Cerebellar cortex (tissue), 1 donor: ENCODE measurements at places on chromosomes 6 and 20.

DNA sequence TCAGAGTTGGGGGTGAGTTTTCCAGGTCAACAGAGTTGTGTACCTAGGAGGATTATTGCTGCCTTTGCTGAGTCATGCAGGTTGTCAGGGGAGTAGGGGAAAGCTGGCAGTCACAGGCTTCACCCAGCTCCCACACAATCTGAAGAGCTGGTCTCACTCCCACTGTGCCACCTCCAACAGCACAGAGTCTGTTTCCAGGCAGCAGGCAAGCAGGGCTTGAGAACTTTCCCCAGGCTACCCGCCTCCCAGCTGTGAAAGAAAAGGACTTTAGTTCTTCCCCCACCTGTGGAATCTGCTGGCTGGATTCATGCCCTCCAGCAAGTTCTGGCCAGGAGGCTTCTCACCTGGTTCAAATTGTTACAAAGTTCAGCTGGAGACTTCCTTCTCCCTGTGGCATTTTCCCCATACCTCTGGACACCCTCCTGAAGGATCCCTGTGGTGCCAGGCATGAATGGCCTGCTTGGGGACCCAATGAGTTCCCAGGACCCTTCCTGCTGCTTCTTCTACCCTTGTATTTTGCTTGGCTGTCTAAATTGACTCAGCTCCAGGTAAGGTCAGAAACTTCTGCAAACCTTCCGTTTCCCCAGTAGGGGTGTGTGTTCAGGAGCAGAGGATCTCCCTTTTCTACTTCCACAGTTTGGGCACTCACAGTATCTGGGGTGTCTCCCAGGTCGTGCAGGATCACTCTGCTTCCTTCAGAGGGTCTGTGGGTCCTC lies 378.1 kb upstream of the MAN1A1 start:
- DNase-seq: no peak

- DNase-seq: no peak
Measured at GRCh38 chr20:54364919-54365318, 110.5 kb upstream of the DOK5 start.

DNA sequence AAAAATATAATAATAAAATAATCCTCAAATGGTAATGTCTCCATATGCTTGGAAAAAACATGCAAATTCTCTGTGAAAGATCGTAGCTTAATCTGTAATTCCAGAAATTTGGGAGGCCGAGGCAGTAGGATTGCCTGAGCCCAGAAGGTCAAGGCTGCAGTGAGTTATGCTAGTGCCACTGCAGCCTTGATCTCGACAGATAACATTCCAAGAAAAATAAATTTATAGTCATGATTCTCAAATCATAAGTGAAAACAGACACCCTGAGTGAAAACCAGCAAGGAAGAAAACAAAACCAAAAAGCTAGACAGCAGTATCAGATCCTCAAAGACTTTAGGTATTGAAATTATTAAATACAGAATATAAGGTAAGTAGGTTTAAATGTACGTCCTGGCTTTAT lies 3.8 kb upstream of the MUC21 start:
- DNase-seq: no peak

DNA sequence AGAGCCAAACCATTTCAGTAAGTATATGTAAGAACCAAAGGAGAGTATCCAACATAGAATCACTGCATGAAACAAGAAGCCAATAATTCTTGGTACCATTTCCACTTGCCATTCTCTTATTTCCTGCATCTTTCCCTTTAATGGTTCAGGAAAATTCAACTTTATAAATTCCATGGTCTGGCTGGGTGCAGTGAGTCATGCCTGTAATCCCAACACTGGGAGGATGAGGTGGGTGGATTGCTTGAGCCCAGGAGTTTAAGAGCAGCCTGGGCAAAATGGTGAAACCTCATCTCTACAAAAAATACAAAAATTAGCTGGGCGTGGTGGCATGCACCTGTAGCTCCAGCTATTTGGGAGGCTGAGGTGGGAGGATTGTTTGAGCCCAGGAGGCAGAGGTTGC lies 21.2 kb downstream of the NHLRC1 start:
- no peak for DNase-seq

DNA sequence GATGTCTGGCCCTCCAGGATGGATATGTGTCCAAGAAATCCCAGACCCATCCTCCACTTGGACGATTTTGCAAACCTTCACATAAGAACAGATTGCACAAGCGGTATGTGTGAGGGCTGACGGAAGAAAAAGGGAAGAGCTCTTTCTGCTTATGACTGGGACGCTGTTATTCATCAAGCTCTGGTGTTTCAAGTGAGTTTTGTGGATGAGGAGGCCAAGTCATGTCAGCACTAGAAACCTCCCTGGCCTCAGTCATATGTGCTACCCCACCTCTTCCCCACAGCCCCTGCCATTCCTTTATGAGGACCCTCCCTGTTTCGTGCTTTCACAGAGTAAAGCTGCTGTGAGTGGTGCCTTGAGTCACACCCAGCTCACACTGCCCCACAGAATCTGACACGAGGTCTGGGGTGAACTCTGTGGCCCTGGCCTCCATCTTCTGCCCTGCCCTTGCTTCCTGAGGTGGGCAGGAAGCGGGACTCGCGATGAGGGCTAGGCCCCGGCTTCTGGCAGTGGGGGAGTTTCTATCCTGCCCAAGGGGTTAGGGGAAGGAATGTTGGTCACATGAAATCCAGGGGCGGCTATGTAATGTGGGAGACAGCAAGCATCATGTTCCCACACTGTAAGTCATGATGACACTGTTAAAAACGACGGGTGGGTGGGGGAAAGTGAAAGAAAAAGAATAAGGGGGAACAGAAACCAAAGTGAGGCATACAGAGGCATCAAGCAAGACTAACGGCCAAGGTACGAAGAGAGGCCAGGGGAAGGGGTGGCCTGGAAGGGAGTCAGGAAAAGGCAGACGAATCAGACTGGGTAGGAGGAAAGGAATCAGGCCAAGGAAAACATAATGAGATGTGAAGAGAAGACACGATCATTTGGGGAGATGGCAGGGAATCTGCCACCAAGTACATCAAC lies 78.1 kb downstream of the PRDM1 start:
- no peak for DNase-seq

GRCh38 chr6:108113557-108114519 lies 39.3 kb upstream of the OSTM1 start:
- DNase-seq: peak; percentile 59

- DNase-seq: peak; percentile 14
Measured at GRCh38 chr6:108134213-108134970, 31.4 kb upstream of the NR2E1 start.

- no peak for DNase-seq
Measured at GRCh38 chr6:47832386-47833100, 50.7 kb downstream of the OPN5 start.

- DNase-seq: no peak
Measured at GRCh38 chr6:36719126-36719525, 21.5 kb downstream of the RAB44 start.

GRCh38 chr6:129683601-129684322 lies 26.2 kb downstream of the ARHGAP18 start:
- DNase-seq: no peak

DNA sequence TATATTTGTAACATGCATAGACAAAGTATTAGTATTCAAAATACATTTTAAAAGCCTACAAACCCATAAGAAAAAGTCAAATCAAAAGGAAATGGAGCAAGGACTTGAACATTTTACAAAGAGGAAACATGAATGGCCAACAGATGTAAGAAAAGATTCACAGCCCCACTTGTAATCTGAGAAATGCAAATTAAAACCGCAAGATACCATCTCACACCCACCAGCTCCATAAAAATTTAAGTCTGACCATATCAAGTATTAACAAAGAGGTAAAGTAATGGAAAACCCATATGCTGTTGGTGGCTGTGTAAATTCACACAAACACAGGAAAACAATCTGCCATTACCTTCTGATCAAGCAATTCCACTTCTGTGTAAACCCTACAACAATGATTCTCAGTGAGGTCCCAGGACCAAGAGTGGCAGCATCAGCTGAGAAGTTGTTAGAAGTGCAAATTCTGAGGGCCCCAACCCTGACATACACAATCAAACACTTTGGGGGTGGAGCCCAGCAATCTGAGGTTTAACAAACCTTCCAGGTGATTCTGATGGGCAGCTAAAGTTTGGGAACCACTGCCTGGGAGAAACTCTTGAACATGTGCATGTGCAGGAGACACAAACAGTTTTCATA lies 30.9 kb downstream of the BCL2L1 start:
- no peak for DNase-seq

GRCh38 chr6:107690643-107691061 lies 133.5 kb downstream of the SCML4 start:
- no peak for DNase-seq

DNA sequence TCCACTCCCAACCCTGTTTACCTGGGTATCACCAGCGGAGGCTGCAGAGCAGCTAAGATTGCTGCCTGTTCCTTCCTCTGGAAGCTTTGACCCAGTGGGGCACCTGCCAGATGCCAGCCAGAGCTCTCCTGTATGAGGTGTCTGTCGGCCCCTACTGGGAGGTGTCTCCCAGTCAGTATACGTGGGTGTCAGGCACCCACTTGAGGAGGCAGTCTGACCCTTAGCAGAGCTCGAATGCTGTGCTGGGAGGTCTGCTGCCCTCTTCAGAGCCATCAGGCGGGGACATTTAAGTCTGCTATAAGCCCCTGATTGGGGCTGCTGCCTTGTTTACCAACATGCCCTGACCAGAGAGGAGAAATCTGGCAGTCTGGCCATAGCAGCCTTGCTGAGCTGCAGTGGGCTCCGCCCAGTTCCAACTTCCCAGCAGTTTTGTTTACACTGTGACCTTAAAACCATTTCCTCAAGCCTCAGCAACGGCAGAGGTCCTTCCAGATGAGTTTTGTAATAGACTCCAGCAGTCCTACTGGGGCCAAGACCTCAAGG lies 2.8 kb downstream of the RAET1E start:
- no peak for DNase-seq

- peak; percentile 8 for DNase-seq
Measured at GRCh38 chr6:145428706-145429105, 306.6 kb downstream of the EPM2A start.

DNA sequence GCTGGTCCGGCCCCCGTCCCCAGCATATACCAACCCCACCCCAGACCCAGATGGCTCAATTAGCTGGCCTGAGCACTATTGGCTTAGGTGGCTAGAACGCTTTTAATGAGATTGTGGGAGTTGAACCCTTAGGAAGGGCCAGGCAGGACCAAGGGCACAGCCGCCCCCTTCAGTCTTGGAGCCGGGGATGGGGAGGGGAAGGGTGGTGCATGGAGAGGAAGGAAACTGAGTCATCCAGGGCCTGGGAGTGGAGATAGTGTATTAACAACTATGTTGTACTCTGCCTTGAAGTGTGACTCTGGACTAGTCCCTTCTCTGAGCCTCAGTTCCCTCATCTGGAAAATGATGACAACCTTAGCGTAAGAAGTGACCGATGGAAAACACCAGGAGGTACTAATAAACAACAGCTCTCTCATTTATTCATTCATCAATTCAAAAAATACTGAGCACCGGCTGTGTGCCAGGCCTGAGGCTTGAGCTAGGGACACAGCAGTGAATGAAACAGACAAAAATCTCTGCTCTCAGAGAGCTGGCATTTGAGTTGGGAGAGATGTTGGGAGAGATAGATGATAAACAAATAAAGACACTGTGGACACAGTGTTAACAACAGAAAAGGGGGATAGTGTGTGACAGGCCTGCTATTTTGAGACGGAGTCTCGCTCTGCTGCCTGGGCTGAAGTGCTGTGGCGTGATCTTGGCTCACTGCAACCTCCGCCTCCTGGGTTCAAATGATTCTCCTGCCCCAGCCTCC lies 11.5 kb downstream of the PEDS1 start:
- no peak for DNase-seq

DNA sequence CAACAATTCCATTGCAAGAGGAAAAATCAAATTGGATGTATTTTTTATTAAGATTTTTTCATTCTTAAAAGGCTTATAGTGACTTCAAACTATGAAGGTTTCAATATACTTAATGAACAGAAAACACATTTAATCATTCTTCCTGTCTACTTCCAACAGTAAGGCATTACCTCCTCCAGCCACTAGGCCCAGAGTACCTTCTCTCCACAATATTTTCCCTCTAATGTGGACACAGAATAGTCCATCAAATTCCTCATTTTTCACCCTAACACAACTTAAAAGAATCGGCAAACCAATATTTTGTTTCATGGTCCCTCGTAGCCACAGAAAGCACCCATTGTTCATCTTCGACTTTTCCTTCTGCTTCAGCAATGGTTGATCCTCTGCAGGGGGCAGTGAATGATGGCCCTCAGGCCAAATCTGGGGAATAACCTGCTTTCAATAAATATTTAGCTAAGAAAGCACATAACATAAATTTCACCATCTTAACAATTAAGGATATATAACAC lies 335.4 kb upstream of the ID4 start:
- no peak for DNase-seq

GRCh38 chr6:135850882-135851281 lies 619 bp upstream of the PDE7B start:
- DNase-seq: no peak

DNA sequence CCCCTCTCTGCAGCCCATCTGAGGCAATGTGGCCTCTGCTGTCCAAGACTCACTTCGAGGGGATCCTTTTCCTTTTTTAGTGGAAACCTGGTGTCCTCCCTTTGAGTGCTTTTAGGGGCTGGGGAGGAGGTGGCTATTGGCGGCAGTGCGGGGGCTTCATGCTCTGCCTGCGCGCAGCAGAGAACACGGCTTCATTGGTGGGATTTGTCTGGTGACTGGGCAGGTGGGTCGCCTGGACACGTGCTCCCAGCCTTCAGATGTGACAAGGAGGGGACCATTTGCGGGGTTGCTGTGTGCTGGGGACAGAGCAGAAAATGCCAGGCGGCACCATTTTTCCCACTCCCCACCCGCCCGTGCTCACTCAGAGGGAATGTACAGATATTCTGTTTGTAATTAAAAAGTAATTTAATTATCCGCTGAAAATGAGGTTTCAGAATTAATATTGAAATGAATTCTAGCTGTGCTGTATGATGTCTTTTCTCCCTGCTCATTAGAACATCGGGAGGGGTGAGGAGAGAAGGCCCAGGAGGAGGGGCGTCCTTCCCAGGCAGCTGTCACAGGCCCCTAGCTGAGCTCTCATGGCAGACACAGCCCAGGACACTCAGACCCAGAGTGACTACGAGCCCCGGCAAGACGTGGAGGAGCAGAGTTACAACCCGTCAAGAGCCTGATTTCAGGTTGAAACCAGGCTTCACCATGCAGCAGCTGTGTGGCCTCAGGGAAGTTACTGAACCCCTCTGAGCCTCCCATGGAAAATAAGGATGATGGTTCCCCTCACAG lies 417.2 kb upstream of the SULF2 start:
- no peak for DNase-seq

DNA sequence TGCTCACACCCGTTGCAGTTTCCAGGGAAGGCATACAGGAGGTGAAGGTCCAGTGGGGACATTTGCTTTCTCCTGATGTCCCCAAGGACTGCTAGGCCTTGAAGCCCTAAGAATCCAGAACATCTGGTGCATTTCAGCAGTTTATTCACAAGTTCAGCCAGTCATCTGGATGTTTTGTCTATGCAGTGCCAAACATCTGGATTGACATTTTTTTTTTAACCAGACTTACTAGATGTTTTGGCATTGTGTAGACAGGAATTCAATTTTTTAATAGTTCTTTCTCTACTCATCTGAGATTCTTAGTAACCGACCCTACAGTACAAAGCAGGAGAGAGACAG lies 256.2 kb downstream of the CLIC5 start:
- no peak for DNase-seq
